Activated CD4-positive, alpha-beta T cell treated with anti-CD3 and anti-CD28 coated beads for 24 hours (primary cell): ENCODE measurements at places on chromosomes 2 and 18.

GRCh38 chr2:208496129-208496528 is 89.5 kb downstream of the PTH2R start:
- no peak for DNase-seq

DNA sequence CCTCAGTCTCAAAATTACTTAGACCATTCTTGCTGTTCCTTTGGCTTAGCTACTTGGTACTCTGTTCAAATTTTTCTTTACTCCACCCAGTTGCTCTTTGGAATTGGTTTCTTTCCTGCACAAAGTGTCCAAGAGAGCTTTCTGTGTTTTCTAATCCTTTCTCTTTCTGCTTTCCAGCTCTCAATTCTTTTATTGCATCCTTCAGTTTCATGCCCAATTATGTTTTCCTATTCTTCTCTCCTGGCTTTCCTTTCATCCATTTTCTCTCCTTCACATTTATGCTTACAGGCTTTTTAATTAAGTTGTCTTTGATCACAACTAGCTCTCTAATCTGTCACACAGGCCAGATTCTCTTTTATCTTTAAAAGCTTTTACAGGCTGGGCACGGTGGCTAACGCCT is 38.2 kb downstream of the UBR3 start:
- no peak for DNase-seq

DNA sequence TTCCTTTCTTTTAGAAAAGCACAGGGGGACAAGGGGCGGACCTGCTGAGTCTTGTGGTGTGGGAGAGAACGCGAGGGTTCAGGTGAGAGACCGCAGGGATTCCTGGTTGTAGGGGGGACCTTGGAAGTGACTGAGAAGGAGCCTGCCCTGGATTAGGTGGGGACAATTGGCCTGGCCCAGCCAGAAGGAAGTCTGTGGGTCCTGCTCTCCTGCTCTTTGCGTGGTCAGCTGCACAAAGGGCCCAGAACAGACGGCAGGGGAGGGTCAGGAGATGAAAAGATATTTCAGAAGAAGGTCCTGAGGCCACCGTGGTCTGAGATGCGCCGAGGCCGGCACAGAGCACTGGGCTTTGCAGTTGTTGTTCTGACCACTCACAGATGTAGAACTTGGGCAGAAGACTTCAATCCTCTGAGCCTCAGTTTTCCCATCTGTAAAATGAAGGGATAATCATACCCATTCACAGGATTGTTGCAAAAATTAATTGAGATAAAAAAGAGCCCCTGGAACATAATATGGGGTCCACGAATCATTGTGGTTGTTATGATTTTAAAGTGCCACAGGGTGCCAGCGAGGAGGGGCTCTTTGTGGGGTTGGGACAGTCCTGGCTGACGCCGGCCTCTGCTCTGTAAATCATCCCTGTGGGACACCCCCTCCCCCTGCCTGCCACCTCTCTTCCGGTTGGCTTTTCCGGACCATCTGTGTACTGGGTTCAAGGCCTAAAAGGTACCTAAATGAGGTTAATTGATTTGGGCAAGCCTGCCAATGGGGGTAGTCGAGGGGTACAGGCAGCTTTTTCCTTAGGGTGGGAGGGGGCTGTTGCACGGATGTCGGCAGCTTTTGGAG is 1.8 kb downstream of the LPIN1 start:
- no peak for DNase-seq

- no peak for DNase-seq
Observed at GRCh38 chr2:107303964-107304363, 418.0 kb upstream of the ST6GAL2 start.

DNA sequence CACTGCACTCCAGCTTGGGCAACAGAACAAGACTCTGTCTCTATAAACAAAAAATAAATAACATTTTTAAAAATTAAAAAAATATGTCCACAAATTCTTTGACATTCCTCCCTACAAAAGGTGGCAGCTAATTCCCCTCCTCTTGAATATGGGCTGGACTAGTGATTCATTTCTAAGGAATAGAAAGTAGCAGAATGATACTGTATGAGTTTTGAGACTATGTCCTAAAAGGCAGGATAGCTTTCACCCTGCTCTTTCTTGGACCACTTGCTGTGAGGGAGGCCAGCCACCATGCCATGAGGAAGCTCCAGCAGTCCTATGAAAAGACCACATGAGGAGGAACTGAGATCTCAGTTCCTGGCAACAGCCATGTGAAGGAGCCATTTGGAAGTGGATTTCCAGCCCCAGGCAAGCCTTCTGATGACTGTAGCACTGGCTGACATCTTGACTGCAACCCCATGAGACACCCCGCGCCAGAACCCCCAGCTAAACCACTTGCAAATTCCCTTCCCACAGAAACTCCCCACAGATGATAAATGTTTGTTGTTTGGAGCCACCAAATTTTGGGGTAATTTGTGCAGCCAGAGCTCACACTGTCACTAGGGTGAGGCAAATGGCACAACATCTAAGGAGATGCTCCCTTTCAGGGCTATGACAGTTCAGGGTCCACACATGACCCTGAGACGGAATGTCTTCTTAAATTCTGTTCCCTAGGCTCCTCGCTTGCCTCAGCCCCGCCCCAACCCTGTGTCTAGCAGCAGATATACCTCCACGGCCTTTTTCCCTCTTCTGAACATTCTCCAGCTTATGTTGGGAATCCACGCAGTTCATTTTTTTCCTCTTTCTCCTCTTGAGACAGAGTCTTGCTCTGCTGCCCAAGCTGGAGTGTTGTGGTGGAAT is 17.1 kb upstream of the ATOH8 start:
- DNase-seq = no peak

GRCh38 chr18:8249811-8250210 is 359.4 kb upstream of the RAB12 start:
- no peak for DNase-seq

- no peak for DNase-seq
Observed at GRCh38 chr2:188746727-188747126, 227.4 kb upstream of the COL3A1 start.

- DNase-seq = no peak
Observed at GRCh38 chr18:35973650-35974049, 1.2 kb downstream of the RMP24 start.

GRCh38 chr2:54830546-54830945 is 107.1 kb downstream of the EML6 start:
- no peak for DNase-seq

DNA sequence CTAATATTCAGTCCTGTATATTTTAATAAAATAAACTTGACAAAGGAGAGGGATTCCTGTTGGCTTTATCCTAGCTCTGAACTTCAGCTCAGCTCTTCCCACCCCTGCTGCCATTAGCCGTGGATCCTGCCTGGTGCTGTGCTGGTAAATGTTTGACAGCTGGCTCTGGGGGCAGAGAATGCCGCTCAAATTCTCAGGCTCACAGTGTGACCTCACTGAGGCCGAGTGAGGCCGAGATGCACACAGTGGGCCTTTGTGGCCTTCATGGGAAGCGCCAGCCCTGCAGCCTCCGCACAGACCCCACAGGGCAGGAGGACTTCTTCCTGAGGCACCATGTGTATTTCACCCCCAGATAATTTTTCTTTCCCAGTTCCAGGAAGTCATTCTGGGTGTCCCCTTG is 16.5 kb upstream of the FAHD2A start:
- DNase-seq = no peak

GRCh38 chr2:170156592-170156991 is 21.4 kb upstream of the MYO3B start:
- no peak for DNase-seq

GRCh38 chr18:37617623-37618022 is 52.0 kb upstream of the CELF4 start:
- DNase-seq = no peak

DNA sequence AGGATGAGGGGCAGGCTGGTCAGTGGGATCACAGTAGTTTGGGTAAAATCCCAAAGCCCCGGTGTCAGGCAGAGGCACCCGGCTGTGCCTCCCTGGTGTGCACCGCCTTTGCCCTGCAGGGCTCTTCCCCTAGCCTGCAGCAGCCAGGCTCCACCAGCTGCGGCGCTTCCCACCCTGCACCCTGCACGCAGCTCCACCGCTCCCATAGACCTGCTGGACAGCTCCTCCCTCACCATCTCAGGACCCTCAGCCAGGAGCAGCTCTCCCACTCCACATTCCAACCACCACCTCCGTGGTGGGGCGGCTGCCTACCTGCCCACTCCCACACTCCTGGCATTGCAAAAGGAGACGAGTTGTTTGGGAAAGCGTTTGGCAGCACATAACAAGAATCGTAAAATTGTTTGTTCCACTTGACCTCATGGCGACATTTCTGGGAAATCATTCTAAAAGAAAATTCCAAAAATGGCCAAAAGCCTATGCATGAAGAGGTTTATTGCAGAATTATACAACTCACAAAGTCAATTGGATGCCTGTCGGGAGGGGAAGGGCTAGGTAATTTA is 287.4 kb upstream of the HDAC4 start:
- no peak for DNase-seq

DNA sequence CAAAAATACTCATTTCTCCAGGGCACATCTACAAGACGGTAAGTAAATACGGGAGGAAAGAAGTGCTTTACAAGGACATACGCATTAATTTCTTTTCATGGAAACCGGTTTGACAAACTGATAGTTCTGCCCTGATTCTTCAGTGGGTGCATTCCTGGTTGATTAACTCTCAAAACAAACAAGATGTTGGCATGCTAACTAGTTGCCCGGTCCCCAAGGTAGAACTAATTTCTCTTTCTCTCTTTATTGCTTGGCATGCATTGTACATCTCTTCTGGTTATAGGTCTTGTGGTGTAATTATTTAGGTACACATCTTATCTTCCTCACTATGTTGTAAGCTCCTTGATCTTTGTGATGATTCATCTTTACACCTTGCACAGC is 46.9 kb upstream of the SPATS2L start:
- DNase-seq = no peak
